AG09309 (cell line): ENCODE measurements at places on chromosomes 1 and 21.

- no peak for DNase-seq
Observed at GRCh38 chr21:40837456-40837855, 9.5 kb downstream of the DSCAM start.

DNA sequence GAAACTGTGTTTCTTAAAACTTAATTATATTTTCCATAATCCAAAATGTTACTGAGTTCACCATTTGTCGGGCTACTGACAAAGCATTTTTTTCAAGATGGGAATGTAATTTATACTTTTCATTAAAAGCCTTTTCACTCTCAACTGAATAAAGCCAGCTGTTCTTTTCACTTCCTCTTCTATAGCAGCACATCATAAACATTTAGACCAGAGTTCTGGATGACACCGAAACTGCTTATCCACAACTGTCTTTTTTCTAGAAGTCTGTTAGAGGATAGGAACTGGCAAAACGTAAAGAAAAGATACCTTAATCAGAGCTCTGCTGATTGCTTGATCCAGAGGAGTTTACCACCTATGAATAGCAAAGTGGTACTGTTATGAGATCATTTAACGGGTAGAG, 594.7 kb downstream of the ADGRL2 start:
- no peak for DNase-seq

- no peak for DNase-seq
Observed at GRCh38 chr1:71018791-71019190, 28.8 kb downstream of the PTGER3 start.

- DNase-seq, result no peak
Observed at GRCh38 chr1:203045821-203046594, 19.7 kb downstream of the PPFIA4 start.

- peak; percentile 3 for DNase-seq
Observed at GRCh38 chr1:101520302-101520701, 283.5 kb downstream of the S1PR1 start.

DNA sequence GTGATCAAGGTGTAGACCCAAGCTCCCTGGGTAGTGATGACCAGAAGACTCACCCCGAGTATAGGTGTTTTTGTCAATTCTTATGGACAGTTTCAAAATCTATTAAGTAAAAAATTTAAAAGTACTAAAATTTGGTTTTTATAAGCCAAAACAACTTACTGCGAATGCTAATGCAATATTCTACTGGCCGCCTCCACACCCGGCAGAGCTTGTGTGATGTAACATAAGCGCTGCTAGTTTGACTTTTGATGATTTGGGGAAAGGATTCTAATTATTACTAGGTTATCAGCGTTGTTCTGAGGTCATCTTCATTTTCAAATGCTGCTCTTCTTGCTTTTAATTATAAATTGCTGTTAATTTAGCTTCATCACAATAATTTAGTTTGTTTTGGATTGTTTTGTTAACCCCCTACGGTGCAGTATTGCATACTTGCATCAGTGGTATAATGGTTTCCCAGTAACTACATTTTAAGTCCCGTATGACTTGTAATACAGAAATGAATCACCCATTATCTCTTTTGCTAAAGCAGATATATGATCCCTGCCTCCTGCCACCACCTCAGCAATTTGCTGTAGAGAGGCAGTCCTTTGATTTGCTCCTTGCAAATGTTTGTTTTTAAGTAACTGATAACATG, 178.0 kb downstream of the SDCCAG8 start:
- no peak for DNase-seq

GRCh38 chr1:155471026-155471425, 91.6 kb downstream of the ASH1L start:
- no peak for DNase-seq

DNA sequence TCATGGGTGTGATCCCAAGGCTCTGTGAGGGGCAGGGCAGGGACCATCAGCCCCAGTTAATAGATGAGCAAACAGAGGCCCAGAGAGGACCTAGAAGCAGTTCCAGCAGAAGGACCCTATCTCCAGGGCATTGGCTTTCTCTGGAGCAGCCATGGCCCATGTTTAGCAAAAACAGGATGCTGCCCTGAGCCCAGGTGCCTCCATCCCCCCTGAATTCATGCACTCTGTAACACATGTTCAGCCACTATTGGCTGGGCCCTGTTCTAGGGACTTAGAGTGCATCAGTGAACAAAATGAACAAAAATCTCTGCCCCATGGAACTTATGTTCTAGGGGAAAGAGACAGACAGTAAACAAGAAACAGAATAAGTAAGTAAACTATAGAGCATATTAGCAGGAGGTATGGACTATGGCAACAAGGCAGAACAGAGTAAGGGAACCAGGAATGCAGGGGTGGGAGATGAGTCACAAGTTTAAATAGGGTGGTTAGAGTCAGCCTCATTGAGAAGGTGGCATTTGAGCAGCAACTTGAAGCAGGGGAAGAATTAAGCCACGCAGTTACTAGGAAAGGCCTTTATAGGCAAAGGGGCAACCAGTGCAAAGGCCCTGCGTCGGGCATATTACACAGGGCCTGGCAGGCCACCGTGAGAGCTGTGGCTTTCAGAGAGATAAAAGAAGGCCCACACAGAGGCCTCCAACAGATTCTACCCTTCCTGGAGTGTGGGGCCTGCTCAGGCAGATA, 185.9 kb upstream of the EDN2 start:
- peak; percentile 31 for DNase-seq

DNA sequence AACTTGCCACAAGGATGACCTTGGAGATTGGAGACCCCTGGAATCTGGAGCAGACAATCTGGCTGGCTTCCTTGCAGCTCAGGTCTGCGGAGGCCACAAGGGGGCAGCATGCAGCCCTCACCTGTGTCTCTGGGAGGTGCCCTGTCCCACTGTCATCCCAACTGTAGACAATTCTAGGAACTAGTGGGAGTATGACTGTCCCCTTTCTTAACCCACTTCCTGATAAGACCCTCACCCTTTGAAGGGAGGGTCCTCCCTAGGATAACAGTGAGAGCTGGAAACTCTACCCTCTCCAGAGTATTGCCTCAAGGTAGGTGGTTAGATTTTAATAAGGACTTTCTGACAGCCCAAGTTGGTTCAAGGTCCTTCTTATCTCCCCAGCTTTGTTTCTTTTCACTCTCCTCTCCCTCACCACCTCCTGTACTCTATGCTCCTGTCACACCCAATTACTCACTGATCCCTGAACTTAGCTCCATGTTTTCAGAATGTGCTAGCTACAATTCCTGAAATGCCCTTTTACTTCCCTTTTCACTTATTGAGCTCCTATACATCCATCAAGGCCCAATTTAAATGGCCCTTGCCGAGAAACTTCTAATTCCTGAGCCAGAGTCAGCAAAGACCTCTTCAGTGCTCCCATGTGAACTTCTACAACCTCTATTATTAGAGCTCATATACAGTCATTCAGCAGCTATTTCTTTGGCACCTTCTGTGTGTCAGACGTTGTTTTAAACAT, 9.2 kb upstream of the KCNQ4 start:
- no peak for DNase-seq

- no peak for DNase-seq
Observed at GRCh38 chr1:66951513-66951912, 26.7 kb downstream of the MIER1 start.

- no peak for DNase-seq
Observed at GRCh38 chr1:27951396-27951795, 8.4 kb upstream of the XKR8 start.

- no peak for DNase-seq
Observed at GRCh38 chr1:65277605-65278347, 31.6 kb upstream of the DNAJC6 start.

DNA sequence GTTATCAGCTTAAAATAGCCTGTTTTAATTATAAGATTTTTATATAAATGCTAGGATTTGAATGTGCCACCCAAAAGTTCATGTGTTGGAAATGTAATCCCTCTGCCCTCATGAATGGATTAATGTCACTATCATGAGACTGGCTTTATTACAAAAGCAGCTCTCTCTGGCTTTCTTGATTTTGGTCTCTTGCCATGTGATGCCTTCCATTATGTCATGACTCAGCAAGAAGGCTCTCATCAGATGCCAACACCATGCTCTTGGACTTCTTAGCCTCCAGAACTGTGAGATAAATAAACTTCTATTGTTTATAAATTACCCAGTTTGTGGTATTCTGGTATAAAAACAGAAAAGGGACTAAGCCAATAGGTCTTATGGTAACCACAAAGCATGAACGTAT, 6.9 kb upstream of the PRSS38 start:
- DNase-seq, result no peak

- DNase-seq, result peak; percentile 61
Observed at GRCh38 chr1:93324486-93325464, 20.9 kb upstream of the DR1 start.

DNA sequence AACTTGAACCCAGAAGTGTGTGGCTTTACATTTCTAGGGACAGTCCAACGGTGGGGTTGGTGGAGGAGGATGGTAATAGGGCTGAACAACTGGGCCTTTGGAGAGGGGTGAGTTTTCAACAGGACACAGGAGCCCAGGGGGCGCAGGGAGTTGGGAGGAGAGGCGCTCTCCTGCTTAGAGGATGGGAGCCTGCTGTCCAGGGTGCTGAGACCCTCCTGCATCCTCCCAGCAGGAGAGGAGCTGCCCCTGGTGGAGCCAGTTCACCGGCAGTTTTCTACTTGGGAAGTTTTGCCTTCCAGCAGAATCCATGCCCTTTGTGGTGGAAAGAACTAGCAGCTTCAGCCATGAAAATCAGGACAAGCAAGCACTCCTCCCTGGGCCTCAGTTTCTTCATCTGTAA, 8.6 kb downstream of the KCNC4 start:
- no peak for DNase-seq

- DNase-seq, result no peak
Observed at GRCh38 chr1:229871078-229871676, 195.9 kb upstream of the GALNT2 start.

- DNase-seq, result no peak
Observed at GRCh38 chr1:5721634-5722215, 270.5 kb downstream of the NPHP4 start.

GRCh38 chr1:229479660-229480399, 28.3 kb downstream of the NUP133 start:
- no peak for DNase-seq

DNA sequence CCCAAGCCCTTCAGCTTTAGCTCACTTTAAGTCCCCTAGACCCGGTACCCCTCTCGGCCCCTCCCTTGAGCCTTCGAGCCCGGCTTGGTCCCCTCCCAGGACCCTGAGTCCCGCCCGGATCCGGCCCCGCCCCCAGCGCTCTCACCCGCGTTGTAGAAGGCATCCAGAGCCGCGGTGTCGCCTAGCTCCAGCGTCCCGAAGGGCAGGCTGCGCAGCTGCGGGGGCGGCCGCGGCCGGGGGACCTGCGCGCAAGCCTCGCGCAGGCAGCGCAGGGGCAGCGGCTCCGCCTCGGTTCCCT, 699 bp downstream of the MAP3K6 start:
- DNase-seq, result no peak

DNA sequence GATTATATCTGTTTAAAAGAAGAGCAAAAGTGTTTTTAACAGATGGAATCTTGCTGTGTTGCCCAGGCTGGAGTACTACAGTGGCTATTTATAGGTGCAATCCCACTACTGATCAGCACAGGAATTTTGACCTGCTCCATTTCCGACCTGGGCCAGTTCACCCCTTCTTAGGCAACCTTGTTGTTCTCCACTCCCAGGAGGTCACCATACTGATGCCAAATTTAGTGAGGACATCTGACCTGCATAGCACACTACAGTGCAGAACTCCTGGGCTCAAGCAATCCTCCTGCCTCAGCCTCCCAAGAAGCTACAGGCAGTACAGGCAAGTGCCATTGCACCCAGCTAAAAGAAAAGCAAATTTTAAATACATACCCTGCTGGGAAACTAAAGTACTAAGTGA, 11.3 kb upstream of the NUP210L start:
- no peak for DNase-seq

DNA sequence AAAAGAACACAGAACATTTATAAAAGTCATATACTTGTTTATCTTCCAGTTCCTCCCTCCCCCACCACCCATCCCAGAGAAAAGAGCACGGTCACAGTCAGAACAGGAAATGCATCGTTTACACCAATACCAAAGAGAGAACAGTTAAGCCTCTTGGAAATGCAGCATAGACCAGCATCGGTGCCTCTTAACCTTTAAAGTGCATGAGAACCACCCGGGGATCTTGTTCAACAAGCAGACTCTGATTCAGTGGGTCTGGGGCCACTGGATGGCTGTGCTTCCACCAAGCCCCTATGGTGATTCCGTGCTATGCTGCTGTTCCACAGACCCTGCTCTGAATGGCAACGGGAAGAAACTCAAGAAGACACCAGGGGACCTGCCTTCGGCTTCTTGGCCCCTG, 19.2 kb downstream of the FAM89A start:
- no peak for DNase-seq

GRCh38 chr1:12600880-12601633, 17.0 kb downstream of the DHRS3 start:
- DNase-seq, result no peak

DNA sequence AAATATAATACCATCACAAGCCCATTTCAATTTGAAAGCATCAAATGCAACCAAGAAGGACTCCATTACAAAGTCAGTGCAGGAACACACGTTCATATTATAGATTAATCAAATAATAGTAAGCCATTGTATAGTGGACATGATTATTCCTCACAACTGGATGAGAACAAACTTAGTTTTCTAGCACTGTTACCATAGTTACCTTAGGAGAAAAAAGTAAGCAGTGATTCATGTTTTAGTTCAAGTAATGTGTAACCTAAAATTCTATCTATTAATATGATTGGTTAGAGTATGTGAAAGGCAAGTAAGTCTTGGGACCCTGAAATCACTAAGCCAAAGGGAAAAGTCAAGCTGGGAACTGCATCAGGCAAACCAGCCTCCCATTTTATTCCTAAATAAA, 15.2 kb downstream of the SSX2IP start:
- no peak for DNase-seq

DNA sequence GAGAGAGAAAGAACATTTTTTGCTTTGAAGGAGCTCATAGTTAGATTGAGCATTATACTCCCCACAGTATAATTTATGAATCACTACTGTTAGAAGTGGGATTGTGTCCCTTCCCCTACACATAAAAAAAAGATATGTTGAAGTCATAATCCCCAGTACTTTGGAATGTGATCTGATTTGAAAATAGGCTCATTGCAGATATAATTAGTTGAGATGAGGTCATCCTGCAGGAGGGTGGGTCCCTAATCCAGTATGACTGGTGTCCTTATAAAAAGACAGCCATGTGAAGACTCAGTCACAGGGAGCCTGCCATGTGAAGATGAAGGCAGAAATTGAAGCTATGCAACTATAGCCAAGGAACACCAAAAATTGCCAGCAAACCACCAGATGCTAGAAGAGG, 76.4 kb downstream of the TGFB2 start:
- no peak for DNase-seq

DNA sequence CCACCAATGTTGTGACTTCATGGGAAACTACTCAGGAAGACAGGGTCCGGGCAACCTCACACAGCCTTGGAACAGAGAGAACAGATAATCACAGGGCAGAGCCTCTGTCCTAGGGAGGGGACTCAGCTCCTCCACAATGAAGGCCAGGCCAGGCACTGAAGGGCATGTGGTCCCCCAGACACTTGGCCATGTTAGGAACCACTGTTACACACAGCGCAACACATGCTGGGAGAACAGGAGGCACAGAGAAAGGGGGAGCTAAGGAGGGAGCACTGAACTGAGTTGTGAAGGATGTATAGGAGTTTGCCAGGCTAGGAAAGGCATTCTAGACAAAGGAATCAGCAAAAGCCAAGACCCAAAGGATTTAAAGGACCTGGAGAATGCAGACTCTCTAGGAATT, 127.6 kb downstream of the DMRTB1 start:
- DNase-seq, result no peak

GRCh38 chr1:1451696-1452364, 2.3 kb downstream of the ATAD3C start:
- DNase-seq, result no peak

- DNase-seq, result no peak
Observed at GRCh38 chr1:170495006-170495405, 37.0 kb upstream of the GORAB start.

GRCh38 chr1:32873484-32873883, 2.8 kb upstream of the FNDC5 start:
- no peak for DNase-seq
